ENCODE measurements at places on chromosomes 2 and 18. TPM values are rescaled to one million over a fixed set of nuclear protein-coding genes. Genes with fewer than 3 reads are reported as not detected.

Gene IL36G
- polyA plus RNA-seq = 0.25 TPM

Gene SERPINB11
- not detected for polyA plus RNA-seq

Gene IL1R1
- polyA plus RNA-seq = 13.3 TPM

DNA sequence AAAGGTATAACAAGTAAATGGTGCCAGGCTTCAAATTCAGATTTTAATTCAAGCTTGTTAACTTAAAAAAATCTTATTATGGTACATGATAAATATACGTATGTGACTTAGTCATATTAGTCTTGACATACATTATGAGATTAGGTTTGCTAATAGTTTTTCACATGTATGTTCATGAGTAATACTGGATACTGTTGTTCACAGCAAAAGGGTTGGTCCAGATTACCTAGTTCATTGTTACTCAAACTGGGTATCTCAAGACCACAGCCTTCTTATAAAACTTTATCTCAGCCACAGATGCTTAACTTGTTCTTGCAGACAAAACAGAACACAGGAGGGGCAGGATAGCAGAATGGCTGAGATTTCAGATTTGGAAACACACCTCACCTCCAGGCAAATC is 26.8 kb downstream of the VPS4B start:
- no peak for DNase-seq

GRCh38 chr2:68812251-68812650 is 58.9 kb downstream of the BMP10 start:
- DNase-seq = peak; percentile 61

DNA sequence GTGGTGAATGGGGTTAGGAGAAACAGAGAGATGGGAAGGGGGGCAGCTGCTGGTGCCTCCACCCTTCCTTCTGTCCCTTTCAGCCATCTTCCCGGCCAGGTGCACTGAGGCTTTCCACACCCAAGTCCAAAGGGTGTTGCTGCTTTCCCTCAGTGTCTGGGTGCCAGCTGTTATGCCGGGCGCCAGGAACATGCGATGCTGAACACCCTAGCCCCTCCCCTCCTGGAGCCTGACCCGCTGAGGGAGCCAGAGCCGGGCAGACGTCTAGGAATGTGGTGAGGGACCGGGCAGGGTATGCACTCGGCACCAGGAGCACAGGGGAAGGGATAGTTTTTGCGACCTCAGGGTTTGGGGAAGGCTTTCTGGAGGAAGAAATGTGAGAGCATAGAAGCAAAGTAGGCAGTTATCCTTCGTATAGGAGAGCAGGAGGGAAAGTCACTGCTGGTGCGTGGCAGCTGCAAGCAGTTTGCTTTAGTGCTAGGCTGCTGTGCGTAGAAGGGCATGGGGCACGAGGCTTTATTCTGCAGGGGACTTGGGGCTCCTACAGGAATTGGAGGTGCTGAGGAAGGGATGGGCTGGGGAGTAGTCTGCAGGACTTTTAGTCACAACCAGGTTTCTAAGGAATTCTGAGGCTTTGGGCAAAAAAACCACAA is 147.7 kb downstream of the TSN start:
- peak; percentile 36 for DNase-seq

- peak; percentile 70 for DNase-seq
These were observed 534 bp upstream of the SOCS6 start for GRCh38 chr18:70288171-70288850.

- peak; percentile 94 for DNase-seq
These were observed 24.7 kb downstream of the PKDCC start for GRCh38 chr2:42072349-42073118.

DNA sequence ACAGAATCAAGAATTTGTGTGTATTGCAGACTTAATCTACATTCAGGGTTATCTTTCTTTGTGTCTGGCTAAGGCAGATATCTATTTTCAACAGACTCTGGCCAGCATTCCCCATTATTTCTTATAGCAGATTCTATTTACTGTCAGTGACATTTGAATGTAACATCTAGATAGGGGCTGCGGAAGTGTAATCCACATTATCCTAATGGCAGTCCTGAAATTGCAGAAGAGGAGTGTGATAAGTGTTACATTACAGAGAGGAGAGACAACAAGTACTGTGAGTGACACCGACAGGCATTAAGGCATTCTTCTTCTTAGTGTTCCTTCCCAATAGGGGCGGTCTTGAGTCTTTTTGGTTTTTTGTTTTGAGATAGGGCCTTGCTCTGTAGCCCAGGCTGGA is 598.2 kb upstream of the NXPH2 start:
- no peak for DNase-seq

Data from muscle of leg (tissue), 16 donors.